IMR-90 (cell line): ENCODE measurements at places on chromosomes 2 and 18. TPM values are rescaled to one million over a fixed set of nuclear protein-coding genes. Genes with fewer than 3 reads are reported as not detected.

DOK6 gene
- polyA plus RNA-seq: 1.6 and 1.9 TPM in 2 replicates

DNAJC5G gene
- not detected in 2 replicates for polyA plus RNA-seq

OTOS gene
- 0.34 TPM in 1 of 2 replicates, not detected in the other for polyA plus RNA-seq

BOK gene
- polyA plus RNA-seq: 34.4 and 37.4 TPM in 2 replicates

CD8B2 gene
- not detected in 2 replicates for polyA plus RNA-seq

MYCN gene
- polyA plus RNA-seq: not detected in 2 replicates

CCDC85A gene
- 1.1 and 1.5 TPM in 2 replicates for polyA plus RNA-seq

ALPI gene
- polyA plus RNA-seq: not detected in 2 replicates

SMARCAL1 gene
- 21.0 and 21.4 TPM in 2 replicates for polyA plus RNA-seq

CWC22 gene
- 3.5 and 4.5 TPM in 2 replicates for polyA plus RNA-seq

HOXD9 gene
- not detected in 2 replicates for polyA plus RNA-seq

ST8SIA3 gene
- polyA plus RNA-seq: not detected in 2 replicates

MSH6 gene
- 14.5 and 17.1 TPM in 2 replicates for polyA plus RNA-seq

KCNG2 gene
- 0.09 TPM in 1 of 2 replicates, not detected in the other for polyA plus RNA-seq

CPLX4 gene
- not detected in 2 replicates for polyA plus RNA-seq

GATA6 gene
- polyA plus RNA-seq: 4.0 and 4.2 TPM in 2 replicates

DPP10 gene
- not detected in 2 replicates for polyA plus RNA-seq

DSG1 gene
- polyA plus RNA-seq: not detected in 2 replicates

ALLC gene
- polyA plus RNA-seq: not detected in 2 replicates

SCG2 gene
- 0.26 and 0.46 TPM in 2 replicates for polyA plus RNA-seq

C2orf80 gene
- polyA plus RNA-seq: not detected in 2 replicates

GREB1L gene
- polyA plus RNA-seq: 0.01 and 0.02 TPM in 2 replicates

CPO gene
- polyA plus RNA-seq: not detected in 2 replicates

TUBA4B gene
- not detected in 2 replicates for polyA plus RNA-seq

C2orf78 gene
- 0.03 TPM in 1 of 2 replicates, not detected in the other for polyA plus RNA-seq

RAPH1 gene
- polyA plus RNA-seq: 5.2 and 7.5 TPM in 2 replicates

NETO1 gene
- 0.29 and 0.42 TPM in 2 replicates for polyA plus RNA-seq
